ENCODE measurements at places on chromosomes 3 and 15.
A peak's percentile ranks its signal among the peaks of the same experiment; 100 is the strongest.

- DNase-seq, result peak; percentile 72
Measured at GRCh38 chr3:18900994-18901393, 247.3 kb upstream of the KCNH8 start.

GRCh38 chr3:184282941-184283340 is 7.1 kb downstream of the ECE2 start:
- DNase-seq, result no peak

DNA sequence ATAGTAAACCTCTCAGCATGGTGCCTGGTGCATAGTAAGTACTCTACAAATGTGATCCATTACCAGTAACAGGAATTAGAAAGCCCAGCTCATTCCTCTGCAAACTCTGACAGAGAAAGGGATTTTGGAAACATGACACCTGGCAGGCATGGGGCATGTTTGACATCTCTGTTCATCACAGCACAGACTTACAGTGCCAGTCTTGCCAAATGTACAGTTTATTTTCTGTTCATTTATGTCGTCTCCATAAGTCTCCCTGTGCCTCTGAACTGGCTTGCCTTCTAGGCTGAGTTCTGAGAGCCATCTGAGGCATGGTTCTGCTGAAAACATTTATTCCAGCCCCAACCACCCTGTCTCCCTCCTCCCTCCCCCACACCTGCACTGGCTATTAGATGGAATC is 67.0 kb upstream of the CTDSPL start:
- no peak for DNase-seq

DNA sequence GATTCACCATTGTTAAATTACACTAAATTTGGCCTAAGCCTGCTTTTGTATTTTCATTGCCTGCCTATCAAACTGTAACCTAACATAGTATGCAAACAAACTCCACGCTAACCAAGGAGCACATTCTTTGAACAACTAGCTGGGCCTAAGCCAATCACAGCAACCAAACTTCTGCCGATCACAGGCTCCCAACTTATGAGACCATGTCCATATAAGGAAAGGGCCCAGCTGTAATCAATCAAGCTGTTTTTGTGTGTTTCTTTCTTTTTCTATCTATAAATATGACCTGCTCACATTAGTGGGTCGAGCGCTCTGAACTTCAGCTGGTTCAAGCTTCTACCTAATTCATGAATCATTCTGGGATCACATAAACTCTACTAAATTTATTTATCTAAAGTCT is 473.6 kb downstream of the SI start:
- no peak for DNase-seq

DNA sequence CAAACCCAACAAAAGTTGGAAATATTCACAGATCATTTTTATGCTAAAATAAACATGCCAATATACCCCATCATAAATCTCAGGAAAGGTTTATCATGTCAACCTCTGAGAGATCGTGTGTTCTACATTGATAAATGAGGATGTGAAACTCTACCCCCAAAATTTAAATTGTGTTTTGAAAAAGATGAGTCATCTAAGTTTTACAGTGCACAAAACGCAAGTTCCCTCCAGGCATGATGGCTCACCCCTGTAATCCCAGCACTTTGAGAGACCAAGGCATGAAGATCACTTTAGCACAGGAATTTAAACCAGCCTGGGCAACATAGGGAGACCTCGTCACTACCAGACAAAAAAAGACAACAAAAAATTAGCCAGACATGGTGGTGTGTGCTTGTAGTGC is 1487.0 kb upstream of the GBE1 start:
- no peak for DNase-seq

GRCh38 chr3:41324156-41324475 is 124.8 kb downstream of the CTNNB1 start:
- DNase-seq, result no peak

DNA sequence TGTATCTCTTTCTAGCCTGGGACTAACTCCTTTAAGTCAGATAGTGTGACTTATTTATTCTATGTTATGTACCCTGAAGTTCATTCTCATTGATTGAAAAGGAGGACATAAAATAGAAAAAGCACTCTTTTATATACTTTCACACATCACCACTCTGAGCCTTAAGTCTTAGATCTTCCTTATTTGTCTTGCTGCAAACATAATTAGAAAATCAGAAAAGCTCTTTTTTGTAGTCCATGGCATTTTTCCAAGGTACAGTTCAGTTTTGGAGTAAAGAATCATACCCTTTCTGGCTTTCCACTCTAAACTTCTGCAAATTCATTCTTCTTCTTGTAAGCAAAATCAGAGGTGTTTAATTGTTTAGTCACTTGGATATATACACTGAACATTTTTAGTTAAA is 75.5 kb downstream of the AKAP13 start:
- DNase-seq, result no peak

DNA sequence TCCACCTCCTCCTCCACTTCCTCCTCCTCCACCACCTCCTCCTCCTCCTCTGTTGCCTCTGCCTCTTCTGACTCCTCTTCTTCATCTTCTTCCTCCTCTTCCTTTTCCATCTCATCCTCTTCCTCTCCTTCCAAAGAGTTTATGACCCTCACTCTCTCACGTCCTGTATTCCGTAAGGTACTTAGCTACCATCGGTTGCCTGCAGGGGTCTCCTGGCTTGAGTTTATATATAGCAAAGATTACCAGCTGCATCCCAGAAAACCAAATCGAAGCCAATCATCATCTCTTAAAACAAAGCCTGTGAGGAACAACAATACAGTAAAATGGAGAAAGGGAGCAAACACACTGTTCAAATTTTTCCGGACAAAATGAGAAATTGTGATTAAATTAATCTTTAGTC is 317.4 kb downstream of the C3orf38 start:
- no peak for DNase-seq

GRCh38 chr15:45586601-45587094 is 531 bp upstream of the BLOC1S6 start:
- no peak for DNase-seq

GRCh38 chr3:13715167-13715954 is 164.5 kb downstream of the WNT7A start:
- DNase-seq, result no peak

- no peak for DNase-seq
Measured at GRCh38 chr3:147423798-147424580, 14.8 kb downstream of the ZIC1 start.

- DNase-seq, result no peak
Measured at GRCh38 chr3:110624576-110624975, 447.0 kb upstream of the NECTIN3 start.

- DNase-seq, result no peak
Measured at GRCh38 chr15:100002086-100002620, 268.9 kb upstream of the LYSMD4 start.

DNA sequence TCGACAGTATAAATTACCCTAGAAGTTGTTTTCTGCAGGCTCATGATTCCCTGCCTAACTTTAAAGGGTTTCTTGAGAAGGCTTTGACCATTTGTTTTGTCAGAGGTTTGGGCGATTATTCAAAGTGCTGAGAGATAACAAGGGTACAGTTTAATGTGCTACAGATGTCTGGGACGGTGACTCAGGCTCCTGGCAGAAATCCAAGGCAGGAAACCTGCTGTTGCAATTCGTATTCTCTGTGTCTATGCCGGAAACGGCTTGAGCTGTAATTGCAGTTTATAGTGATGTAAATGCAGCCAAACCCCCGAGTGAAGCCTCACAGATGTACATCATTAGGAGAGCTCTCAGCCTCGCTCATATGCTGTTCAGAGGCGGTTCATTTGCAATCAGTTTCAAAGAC is 65.6 kb downstream of the SYNPR start:
- DNase-seq, result no peak

DNA sequence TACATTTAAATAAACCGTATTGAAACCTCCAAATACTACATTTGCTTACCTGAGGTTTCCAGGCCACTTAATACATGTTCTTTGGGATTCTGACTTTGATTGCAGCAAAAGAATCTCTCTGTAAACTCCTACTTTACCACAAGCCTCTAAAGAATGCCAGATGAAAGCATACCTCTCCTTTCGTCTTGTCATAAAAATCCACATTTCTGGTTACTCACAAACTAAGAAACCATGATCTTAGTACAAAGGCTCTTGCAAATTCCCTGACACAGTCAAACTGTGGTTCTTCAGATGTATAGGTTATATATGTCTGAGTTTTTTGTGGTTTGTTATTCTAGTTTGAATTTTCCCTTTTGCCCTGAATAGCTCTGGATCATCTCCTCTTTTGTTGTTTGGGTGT is 188.4 kb downstream of the RAP2B start:
- no peak for DNase-seq

DNA sequence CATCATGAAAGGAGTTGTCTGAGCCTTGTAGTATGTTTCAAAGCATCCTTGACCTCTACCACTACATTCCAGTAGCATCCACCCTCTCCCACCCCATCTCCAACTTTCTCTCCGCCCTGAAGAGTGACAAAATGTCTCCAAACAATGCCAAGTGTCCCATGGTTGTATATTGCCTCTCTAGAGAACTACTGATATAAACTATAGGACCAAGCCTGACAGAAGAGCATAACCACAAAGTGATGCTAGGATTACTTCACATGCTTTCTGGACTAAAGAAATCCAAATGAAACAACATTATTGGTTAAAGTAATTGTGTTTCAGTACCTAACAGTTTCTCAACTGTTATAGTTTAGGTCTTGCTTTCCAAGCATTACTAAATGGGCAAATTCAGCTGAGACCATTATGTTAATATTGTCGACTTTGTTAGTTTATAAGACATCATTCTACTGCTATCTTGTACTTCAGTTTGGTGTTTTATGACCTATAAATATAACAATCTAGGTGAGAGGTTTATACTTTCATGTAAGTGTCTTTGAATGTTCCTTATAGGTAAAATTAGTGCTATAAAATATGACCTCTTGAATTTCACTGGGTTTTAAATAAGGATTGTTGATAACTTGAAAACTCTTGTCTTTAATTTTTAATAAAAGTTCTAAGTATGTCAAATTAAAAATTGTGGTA is 117.4 kb downstream of the SUCNR1 start:
- no peak for DNase-seq

DNA sequence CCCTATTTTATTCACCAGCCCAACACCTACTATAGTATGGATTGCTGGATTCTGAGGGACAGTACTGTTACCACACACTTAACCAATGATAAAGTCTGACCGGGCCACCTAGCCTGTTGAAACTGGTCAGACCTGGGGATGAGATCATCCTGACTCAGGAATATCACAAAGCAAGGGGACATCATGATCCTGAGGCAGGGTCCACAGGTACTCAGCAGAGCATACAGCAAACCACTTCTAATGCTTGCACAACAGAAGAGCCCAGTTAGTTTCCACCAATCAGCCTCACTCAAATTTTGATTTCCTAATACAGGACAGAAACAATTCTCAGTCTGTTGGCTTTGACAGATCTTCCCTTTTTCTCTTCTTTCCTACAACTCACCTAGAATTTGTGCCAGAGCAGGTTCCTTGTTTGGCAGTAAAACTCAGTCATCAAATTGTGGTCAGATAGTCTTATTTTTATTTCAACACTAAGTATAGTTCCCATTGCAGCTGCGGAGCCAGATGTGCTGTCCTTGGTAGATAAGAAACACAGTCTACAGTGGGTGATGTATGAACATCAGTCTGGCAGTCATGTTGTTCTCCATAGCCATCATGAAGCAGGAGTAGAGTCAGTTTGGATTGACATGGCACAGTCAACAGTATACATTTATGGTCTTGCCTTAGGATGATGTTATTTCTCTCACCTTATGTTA is 90.1 kb upstream of the PRR23C start:
- no peak for DNase-seq

- no peak for DNase-seq
Measured at GRCh38 chr15:90080818-90081393, 21.4 kb downstream of the IDH2 start.

- DNase-seq, result no peak
Measured at GRCh38 chr3:13150624-13151023, 77.4 kb upstream of the IQSEC1 start.

- no peak for DNase-seq
Measured at GRCh38 chr3:170699158-170700053, 113.5 kb upstream of the SLC7A14 start.
